ENCODE measurements at places on chromosomes 3 and 15. TPM values are rescaled to one million over a fixed set of nuclear protein-coding genes. Genes with fewer than 3 reads are reported as not detected.

SCN11A gene
- not detected for total RNA-seq

GOLGA8J gene
- not detected for total RNA-seq

SCAANT1 gene
- not detected for total RNA-seq

CTXN2 gene
- total RNA-seq = not detected

APPL1 gene
- 76.5 TPM for total RNA-seq

ATP13A5 gene
- total RNA-seq = not detected

IGSF10 gene
- 0.82 TPM for total RNA-seq

AQP9 gene
- 1.1 TPM for total RNA-seq

DNA sequence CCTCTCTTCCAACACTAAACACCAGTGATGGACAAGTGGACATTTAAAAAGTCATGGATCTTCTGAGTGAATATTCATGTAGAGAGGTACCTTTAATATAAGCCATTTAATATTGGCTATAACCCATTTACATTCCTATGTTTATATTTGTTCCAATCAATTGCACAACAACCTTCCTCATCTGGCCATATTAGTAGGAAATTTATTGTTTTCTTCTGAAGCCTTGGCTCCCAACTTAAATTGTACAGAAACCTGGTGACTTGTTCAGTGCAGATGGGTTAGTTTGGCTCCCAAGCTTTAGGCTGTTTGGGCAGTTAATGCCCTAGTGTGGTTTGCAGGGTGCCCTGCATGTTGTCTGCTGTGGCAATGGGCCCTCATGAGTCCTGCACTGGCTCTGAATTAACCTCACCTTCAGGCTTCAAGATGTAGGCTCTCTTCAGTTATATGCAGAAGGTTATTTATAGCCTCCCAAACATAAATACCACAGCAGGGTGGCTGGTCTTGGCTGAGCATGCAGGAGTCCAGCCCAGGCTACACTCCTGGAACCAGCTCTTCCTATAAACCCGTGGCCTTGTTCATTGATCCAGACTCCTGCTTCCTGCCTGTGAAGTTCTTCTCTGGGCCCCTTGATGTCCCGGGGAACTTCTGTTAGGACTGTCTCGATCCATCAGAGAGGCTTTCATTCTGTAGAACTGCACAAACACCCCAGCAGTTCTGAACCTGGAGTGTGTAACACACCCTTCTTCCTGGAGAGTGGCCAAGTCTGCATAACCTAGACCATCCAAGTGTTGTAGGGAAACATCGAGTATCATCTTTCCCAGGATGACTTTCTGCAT is 57.0 kb downstream of the DUT start:
- peaks cover 10% of the 10 kb centered on the region for H3K4me1 ChIP-seq
- no peak for DNase-seq
- no peak overlapping the region for H3K27ac ChIP-seq
- no peak overlapping the region for H3K4me3 ChIP-seq

DNA sequence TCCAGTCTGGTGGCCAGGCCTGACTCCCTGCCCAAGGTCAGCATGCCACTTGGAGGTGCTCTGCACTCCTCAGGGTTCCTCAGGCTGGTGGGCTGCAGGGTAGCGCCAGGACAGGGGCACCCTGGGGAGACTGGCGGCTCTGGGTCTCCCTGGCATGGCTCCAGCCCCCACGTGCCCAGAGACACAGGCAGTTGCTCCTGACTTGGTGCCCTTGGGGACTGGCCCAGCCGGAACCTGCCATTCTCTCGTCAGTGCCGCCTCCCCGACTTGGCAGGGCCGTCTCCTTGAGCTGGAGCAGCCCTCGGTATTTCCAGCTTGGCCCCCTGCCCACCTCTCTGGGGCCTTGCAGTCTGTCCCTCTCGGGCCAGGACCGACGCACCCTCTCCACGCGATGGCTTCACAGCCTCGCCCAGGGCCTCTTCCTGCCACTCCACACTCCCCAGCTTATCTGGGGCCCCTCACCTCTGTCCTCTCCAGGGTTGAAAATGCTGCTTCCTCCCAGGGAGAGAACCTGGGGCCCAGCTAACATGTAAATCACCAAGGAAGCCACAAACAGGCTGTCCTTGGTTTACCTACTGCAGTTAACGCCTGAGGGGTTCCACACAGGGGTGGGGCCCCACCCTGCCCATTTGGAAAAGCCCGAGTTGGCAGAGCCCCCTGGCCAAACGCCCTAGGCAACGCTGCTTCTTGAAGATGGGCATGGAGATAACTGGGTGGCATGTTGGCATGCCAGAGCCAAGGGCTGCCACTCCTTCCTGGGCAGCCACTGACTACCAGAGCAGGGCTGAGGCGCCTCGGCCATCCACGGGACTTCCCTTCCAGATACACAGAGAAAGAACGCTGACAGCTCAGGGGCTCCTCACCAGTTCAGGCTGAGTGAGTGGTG is 61.4 kb downstream of the SMAD6 start:
- DNase-seq = peak; percentile 66
- H3K27me3 ChIP-seq = no peaks in the 10 kb centered on the region
- peak overlapping the region; percentile 39 for H3K27ac ChIP-seq
- H3K4me3 ChIP-seq = no peak overlapping the region

DNA sequence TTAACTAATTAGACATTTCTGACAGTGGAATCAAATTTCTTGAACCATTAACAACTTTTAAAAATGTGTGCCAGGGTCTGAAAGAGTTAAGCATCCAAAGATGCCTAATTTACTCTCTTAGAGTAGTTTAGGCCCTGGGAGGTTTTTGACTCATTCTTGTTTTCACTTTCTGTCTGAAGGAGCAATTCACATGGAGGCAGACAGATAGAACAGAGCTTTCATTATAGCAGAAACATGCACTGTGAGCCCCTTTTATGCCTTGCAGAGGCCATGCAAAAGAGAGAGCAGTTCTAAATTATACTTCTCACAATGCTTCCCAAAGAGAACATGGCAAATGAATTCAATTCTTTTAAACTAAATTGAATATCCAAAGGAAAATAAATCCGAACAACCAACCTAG is 554.8 kb downstream of the MFSD1 start:
- no peaks in the 10 kb centered on the region for H3K4me1 ChIP-seq
- no peaks in the 10 kb centered on the region for H3K36me3 ChIP-seq
- H3K27me3 ChIP-seq = no peaks in the 10 kb centered on the region
- no peak for DNase-seq
- H3K27ac ChIP-seq = no peak overlapping the region

- H3K36me3 ChIP-seq = no peaks in the 10 kb centered on the region
- DNase-seq = no peak
- peaks cover 14% of the 10 kb centered on the region for H3K4me1 ChIP-seq
- H3K4me3 ChIP-seq = no peak overlapping the region
- H3K27me3 ChIP-seq = peaks cover 6% of the 10 kb centered on the region
- H3K27ac ChIP-seq = no peak overlapping the region
Observed at GRCh38 chr15:41560572-41560874, 1.5 kb downstream of the TYRO3 start.

GRCh38 chr3:45180051-45180450 is 33.9 kb upstream of the CDCP1 start:
- no peak overlapping the region for H3K4me3 ChIP-seq
- H3K27ac ChIP-seq = peak overlapping the region; percentile 76
- H3K4me1 ChIP-seq = peaks cover 36% of the 10 kb centered on the region
- H3K36me3 ChIP-seq = no peaks in the 10 kb centered on the region

- H3K4me3 ChIP-seq = no peak overlapping the region
- no peaks in the 10 kb centered on the region for H3K36me3 ChIP-seq
Observed at GRCh38 chr15:37824717-37825382, 109.6 kb upstream of the TMCO5A start.

- no peaks in the 10 kb centered on the region for H3K27me3 ChIP-seq
- peaks cover 6% of the 10 kb centered on the region for H3K36me3 ChIP-seq
- no peak overlapping the region for H3K27ac ChIP-seq
- H3K4me1 ChIP-seq = no peaks in the 10 kb centered on the region
- no peak overlapping the region for H3K4me3 ChIP-seq
- DNase-seq = no peak
Observed at GRCh38 chr3:108673988-108674661, 83.1 kb downstream of the RETNLB start.

DNA sequence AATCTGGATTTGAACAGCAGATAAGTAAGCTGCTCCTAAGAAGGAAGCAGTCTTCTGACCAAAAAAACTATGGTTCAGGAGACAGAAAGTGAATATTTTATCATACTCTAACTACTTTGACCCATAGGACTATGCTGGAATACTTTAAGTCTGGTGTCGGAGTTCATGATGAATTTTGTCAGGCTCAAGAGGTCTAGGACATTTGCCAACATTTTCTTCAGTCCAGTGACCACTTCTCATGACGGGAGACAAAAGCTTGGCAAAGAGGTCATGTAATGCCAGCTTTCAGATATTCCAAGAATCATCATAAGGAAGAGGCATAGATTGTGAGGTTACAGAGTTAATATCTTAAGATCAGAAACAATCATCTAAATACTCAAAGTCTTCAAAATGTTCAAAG is 20.5 kb upstream of the DCBLD2 start:
- H3K36me3 ChIP-seq = no peaks in the 10 kb centered on the region
- no peak overlapping the region for H3K4me3 ChIP-seq
- H3K27ac ChIP-seq = no peak overlapping the region
- no peaks in the 10 kb centered on the region for H3K4me1 ChIP-seq
- no peak for DNase-seq

- H3K27me3 ChIP-seq = no peaks in the 10 kb centered on the region
- no peaks in the 10 kb centered on the region for H3K4me1 ChIP-seq
- H3K36me3 ChIP-seq = no peaks in the 10 kb centered on the region
- no peak for DNase-seq
Observed at GRCh38 chr3:115670911-115671310, 47.6 kb downstream of the GAP43 start.

DNA sequence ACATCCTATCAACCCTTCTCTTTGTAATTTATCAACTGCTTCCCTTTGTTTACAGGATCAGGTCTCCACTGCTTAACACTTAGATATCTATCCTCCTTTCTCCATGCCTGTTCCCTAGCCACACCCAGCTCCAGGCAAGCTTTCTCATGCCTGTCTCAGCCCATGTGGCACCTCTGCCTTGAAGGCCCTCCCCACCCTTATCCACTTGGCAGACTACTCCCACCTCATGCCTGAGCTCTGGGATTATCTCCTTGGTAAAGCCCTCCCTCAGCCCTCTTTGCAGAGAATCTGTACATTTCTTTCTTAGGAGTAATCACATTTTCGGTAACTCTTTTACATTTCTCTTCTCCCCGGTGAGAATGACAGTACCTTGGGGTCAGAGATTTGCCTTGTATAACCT is 96.0 kb downstream of the ATP1B3 start:
- no peaks in the 10 kb centered on the region for H3K27me3 ChIP-seq
- no peak overlapping the region for H3K4me3 ChIP-seq
- H3K4me1 ChIP-seq = no peaks in the 10 kb centered on the region
- no peaks in the 10 kb centered on the region for H3K36me3 ChIP-seq
- no peak overlapping the region for H3K27ac ChIP-seq

GRCh38 chr3:63969876-63970275 is 53.4 kb downstream of the PSMD6 start:
- H3K27ac ChIP-seq = no peak overlapping the region
- H3K4me3 ChIP-seq = no peak overlapping the region
- no peaks in the 10 kb centered on the region for H3K36me3 ChIP-seq
- DNase-seq = no peak
- H3K4me1 ChIP-seq = peaks cover 71% of the 10 kb centered on the region
- no peaks in the 10 kb centered on the region for H3K27me3 ChIP-seq

GRCh38 chr3:170809007-170809974 is 60.7 kb downstream of the RPL22L1 start:
- no peak overlapping the region for H3K4me3 ChIP-seq
- H3K27me3 ChIP-seq = no peaks in the 10 kb centered on the region
- no peaks in the 10 kb centered on the region for H3K36me3 ChIP-seq
- no peak overlapping the region for H3K27ac ChIP-seq

DNA sequence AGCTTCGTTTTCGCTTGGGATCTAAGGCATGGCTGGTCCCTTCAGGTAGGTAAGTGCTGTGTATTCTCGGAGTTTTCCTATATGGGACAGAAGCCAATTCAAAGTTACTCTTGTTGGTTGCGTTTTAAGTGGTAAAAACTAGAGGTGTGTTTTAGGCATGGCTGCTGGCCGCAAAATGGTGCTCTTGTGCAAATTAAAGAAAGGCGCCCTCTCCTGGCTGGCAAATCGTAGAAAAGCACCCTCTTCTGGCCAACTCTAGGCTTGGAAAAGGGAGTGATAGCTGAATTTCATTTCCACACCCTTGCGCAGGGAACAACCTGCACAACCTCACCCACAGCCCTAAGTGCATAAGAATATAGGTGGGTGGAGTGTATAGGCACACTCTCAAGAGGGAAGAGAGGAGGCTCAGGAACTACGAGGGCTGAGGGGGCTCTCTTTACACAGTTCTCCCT is 23.5 kb downstream of the DRD3 start:
- DNase-seq = no peak
- H3K4me1 ChIP-seq = no peaks in the 10 kb centered on the region
- H3K4me3 ChIP-seq = no peak overlapping the region
- no peaks in the 10 kb centered on the region for H3K27me3 ChIP-seq
- no peaks in the 10 kb centered on the region for H3K36me3 ChIP-seq

DNA sequence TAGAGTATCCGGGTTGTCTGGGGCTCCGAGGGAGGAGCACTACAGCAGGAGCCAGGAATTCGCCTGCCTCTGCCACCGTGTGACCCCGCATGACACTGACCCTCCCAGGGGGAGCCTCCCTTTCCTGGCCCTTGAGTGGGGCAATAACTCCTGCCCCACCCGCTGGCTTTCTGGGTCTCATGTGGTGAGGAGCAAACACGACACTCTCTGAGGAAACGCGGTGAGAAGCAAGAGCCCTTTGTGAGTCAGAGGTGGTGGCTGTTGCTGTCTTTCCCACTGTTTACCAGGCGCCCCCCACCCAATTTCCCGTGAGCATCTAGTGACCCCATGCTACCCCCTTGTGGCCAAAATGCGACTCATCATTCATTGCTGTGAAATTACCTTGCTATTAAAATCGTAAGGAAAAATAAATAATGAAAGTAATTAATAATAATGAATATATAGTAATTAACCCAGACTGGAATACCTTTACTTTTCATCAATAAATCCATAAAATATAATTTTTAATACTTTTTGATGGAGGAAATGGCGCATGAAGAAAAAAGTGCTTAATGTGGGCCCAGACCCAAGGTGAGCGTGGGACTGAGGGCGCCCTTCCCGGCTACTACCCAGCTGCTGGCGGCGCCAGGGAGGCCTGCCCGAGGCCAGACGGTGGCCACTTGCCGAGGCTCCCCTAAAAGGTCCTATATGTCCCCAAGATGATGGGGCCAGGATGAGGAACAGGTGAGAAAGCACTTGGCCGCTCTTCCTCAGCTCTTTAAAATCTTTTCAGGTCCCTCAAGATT is 29.3 kb downstream of the CCNL1 start:
- peak; percentile 63 for DNase-seq
- peak overlapping the region; percentile 86 for H3K27ac ChIP-seq
- H3K36me3 ChIP-seq = no peaks in the 10 kb centered on the region
- peaks cover 78% of the 10 kb centered on the region for H3K4me1 ChIP-seq

- H3K4me3 ChIP-seq = no peak overlapping the region
- H3K36me3 ChIP-seq = peaks cover 41% of the 10 kb centered on the region
- H3K4me1 ChIP-seq = no peaks in the 10 kb centered on the region
- no peak overlapping the region for H3K27ac ChIP-seq
- no peak for DNase-seq
Observed at GRCh38 chr15:80123034-80123433, 29.8 kb upstream of the FAH start.

GRCh38 chr15:93488296-93488713 is 399.3 kb upstream of the RGMA start:
- H3K4me1 ChIP-seq = peaks cover 26% of the 10 kb centered on the region
- H3K36me3 ChIP-seq = no peaks in the 10 kb centered on the region
- H3K27me3 ChIP-seq = no peaks in the 10 kb centered on the region
- peak overlapping the region; percentile 85 for H3K27ac ChIP-seq

Data from gastrocnemius medialis (tissue), 4 donors.